M059J (cell line): ENCODE measurements at places on chromosomes 6 and 20. TPM values are rescaled to one million over a fixed set of nuclear protein-coding genes. Genes with fewer than 3 reads are reported as not detected.

Gene EDN1
- total RNA-seq, result 12.5 and 16.4 TPM in 2 replicates

- DNase-seq, result no peak
Measured at GRCh38 chr20:59441860-59442810, 141.7 kb downstream of the EDN3 start.

GRCh38 chr6:153594871-153595270 lies 444.2 kb upstream of the OPRM1 start:
- no peak for DNase-seq

- no peak for DNase-seq
Measured at GRCh38 chr6:38370653-38371601, 268.8 kb downstream of the BTBD9 start.
